Naive thymus-derived CD4-positive, alpha-beta T cell (primary cell): ENCODE measurements at places on chromosomes 7 and 10.
A peak's percentile ranks its signal among the peaks of the same experiment; 100 is the strongest.

DNA sequence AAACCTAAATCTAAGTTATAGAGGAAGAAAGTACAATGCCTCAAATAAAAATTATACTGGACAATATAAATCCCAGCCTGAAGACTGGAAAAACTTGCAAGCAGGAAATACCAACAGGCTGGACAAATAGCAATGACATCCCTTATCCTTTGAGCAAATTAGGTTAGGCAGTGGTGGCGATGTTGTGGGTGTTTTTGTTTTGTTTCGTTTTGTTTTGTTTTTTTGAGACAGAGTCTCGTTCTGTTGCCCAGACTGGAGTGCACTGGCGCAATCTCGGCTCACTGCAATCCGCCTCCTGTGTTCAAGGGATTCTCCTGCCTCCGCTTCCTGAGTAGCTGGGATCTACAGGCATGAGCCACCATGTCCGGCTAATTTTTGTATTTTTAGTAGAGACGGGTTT, 57.3 kb upstream of the TES start:
- H3K4me1 ChIP-seq: no peaks in the 10 kb centered on the region
- no peak for DNase-seq
- no peaks in the 10 kb centered on the region for H3K27me3 ChIP-seq
- H3K4me3 ChIP-seq: no peak overlapping the region

DNA sequence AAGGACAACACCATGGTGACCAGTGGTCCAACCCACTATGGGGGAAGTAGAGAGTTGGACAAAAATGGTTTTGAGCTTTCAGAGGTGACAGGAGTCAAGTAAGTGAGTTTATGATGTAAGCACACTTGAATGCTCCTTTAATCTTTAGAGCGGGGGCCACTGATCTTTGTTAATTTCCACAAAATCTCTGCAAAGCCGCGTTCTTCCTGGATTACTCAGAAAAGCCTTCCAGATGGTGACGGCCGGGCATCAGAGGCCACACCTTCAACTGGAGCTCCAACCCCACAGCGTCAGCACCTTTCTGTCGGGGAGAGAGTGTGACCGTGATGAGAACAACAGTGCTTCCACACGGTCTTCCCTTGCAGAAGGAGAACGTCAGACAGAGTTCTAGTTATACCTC, 35.2 kb upstream of the KLF6 start:
- H3K27me3 ChIP-seq: no peaks in the 10 kb centered on the region
- no peaks in the 10 kb centered on the region for H3K36me3 ChIP-seq
- no peak for DNase-seq

DNA sequence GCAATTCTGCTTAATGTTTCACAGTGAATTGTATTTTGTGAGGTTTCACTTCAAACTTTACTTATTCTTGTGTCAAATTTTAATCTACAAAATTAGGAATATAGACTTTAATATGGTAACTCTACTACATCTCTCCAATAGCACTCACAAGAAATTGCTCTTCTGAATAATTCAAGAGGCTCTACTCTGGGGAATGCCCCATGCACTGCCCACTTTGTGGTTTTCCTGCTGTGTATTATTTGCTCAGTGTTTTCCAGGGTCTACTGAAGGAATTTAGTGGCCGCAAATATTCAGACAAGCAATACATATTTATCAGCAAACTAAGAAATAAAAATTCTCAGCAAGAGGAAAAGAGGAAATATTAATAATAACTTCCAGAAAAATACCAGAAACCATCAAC, 611.4 kb downstream of the TNS3 start:
- H3K27me3 ChIP-seq: no peaks in the 10 kb centered on the region
- no peak overlapping the region for H3K4me3 ChIP-seq
- DNase-seq: no peak
- no peak overlapping the region for H3K27ac ChIP-seq
- H3K4me1 ChIP-seq: no peaks in the 10 kb centered on the region

DNA sequence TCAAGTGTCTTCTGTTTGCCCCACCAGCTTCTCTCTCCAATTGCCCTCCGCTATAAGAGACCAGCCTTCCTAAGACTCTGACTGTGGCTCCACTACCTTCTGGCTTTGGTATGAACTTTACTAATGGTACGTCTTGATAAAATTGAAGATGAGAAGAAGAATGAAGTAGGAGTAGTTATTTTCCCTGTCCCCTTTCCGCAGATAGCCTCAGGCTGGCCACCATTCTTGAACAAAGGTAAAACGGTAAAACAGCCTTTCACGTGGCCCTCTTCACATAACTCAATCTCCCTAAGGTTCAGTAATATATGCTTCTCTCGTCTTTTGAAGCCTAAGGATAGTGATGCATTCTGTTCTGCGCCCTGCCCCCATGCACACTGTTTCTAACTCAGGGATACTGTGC, 9.9 kb upstream of the ITGB8 start:
- no peaks in the 10 kb centered on the region for H3K27me3 ChIP-seq
- no peaks in the 10 kb centered on the region for H3K36me3 ChIP-seq
- H3K27ac ChIP-seq: no peak overlapping the region
- no peaks in the 10 kb centered on the region for H3K4me1 ChIP-seq
- DNase-seq: no peak

- H3K27me3 ChIP-seq: no peaks in the 10 kb centered on the region
- peak within 1 kb of the TSS; percentile 88 for H3K4me3 ChIP-seq
- H3K27ac ChIP-seq: peak within 1 kb of the TSS; percentile 94
- no peak for DNase-seq
Measured at GRCh38 chr10:6579904-6580278, at the start of gene PRKCQ. PRKCQ (minus strand) TSS chr10:6580276; CDS start chr10:6515135, 65,141 bp downstream.

DNA sequence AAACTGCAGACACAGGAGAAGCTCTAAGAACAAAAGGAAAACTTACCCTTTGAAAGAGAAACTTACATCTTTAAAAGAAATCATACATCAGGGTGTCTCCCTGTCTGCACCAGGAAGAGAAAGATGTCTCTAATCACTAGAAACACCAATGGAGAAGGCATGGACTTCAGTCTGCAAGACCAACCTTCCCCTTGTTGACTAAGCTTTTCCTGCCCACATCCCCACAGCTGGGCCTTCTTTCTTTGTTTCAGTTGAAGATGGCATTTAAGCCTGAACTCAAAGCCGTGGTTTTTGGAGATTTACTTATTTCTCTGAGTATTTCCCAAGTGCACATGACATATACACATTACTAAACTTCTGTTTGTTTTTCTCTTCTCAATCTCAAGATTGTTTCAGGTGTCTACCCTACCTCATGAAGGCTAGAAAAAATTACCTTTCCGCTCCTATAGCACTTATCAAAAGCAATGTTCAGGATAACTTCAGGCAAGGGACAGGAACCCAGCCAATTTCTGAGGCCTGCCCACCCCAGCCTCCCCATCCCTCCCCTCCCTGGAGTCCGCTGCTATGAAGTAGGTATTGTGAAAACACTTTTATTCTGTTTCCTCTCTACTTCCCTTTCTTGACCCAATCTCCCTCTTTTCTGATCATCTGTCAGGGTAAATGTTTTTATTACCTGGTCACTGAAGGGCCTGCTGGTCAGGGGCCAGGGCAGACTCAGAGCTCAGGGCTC, 2.8 kb upstream of the SLC29A3 start:
- H3K36me3 ChIP-seq: no peaks in the 10 kb centered on the region
- peaks cover 10% of the 10 kb centered on the region for H3K4me1 ChIP-seq
- no peak for DNase-seq
- H3K4me3 ChIP-seq: no peak overlapping the region

GRCh38 chr10:1396297-1396635, 340.1 kb downstream of the WDR37 start:
- no peak overlapping the region for H3K27ac ChIP-seq
- H3K36me3 ChIP-seq: no peaks in the 10 kb centered on the region
- no peaks in the 10 kb centered on the region for H3K27me3 ChIP-seq
- H3K4me1 ChIP-seq: no peaks in the 10 kb centered on the region

- H3K36me3 ChIP-seq: no peaks in the 10 kb centered on the region
- H3K27me3 ChIP-seq: no peaks in the 10 kb centered on the region
- H3K4me1 ChIP-seq: no peaks in the 10 kb centered on the region
- DNase-seq: no peak
- no peak overlapping the region for H3K4me3 ChIP-seq
Measured at GRCh38 chr10:48777110-48777509, 92.4 kb downstream of the WDFY4 start.

DNA sequence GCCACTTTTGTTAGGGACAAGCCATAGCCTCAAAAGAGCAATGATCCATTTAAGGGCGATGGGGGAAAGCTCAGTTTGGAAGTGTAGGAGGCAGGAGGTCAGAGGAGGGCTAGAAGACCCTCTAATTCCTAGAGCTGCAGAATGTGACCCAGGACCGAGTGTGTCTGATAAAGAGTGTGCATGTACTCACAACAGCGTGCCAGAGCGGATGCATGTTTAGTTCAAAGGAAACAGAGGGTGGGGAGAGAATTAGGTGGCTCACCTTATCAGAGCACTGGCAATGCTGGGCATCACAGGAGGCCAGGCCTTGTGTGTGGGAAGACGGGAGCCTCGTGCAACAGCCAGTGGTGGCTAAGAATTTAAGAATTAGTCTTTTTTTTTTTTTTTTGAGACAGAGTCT, 133.9 kb upstream of the COBL start:
- H3K36me3 ChIP-seq: no peaks in the 10 kb centered on the region
- no peaks in the 10 kb centered on the region for H3K4me1 ChIP-seq
- no peak overlapping the region for H3K27ac ChIP-seq
- H3K27me3 ChIP-seq: no peaks in the 10 kb centered on the region
- no peak for DNase-seq
- no peak overlapping the region for H3K4me3 ChIP-seq
